IPS-NIHi11 (cell line): ENCODE measurements at places on chromosomes 16 and 17.

DNA sequence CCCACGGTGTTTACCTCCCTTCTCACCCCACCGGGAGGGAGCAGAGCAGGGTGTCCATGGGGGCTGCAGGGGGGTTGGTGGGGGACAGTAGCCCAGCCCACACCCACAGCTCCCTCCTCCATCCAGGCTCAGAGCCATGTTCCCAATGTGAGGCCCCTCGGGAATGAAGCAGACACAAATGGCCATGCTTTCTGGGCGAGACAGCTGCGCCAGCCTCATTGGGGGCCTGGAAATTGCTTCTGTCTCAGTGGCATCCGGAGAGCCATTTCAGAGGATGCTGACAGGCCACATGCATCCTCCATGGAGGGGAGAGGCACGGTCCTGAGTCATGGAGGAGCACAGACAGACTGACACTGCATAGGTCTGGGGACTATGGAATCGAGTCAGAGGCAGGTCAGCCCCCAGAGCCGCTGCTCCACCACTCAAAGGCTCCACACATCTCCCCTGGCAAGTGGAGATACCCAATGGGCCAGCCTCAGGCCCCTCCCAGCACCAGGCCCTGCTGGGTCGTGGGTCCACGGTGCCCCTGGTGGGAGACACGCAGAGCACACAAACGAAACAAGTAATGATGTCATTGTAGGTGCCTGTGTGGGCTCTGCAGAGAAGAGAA lies 59.6 kb upstream of the ENPP7 start:
- peak; percentile 58 for DNase-seq

GRCh38 chr17:27457731-27458523 lies 1.7 kb downstream of the KSR1 start:
- DNase-seq = no peak

DNA sequence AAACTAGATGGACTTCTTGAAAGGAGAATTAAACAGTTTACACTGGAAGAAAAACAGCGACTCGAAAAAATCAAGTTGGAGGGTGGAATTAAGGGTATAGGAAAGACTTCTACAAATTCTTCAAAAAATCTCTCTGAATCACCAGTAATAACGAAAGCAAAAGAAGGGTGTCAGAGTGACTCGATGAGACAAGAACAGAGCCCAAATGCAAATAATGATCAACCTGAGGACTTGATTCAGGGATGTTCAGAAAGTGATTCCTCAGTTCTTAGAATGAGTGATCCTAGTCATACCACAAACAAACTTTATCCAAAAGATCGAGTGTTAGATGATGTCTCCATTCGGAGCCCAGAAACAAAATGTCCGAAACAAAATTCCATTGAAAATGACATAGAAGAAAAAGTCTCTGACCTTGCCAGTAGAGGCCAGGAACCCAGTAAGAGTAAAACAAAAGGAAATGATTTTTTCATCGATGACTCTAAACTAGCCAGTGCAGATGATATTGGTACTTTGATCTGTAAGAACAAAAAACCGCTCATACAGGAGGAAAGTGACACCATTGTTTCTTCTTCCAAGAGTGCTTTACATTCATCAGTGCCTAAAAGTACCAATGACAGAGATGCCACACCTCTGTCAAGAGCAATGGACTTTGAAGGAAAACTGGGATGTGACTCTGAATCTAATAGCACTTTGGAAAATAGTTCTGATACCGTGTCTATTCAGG lies 85.0 kb downstream of the C17orf58 start:
- DNase-seq = no peak

DNA sequence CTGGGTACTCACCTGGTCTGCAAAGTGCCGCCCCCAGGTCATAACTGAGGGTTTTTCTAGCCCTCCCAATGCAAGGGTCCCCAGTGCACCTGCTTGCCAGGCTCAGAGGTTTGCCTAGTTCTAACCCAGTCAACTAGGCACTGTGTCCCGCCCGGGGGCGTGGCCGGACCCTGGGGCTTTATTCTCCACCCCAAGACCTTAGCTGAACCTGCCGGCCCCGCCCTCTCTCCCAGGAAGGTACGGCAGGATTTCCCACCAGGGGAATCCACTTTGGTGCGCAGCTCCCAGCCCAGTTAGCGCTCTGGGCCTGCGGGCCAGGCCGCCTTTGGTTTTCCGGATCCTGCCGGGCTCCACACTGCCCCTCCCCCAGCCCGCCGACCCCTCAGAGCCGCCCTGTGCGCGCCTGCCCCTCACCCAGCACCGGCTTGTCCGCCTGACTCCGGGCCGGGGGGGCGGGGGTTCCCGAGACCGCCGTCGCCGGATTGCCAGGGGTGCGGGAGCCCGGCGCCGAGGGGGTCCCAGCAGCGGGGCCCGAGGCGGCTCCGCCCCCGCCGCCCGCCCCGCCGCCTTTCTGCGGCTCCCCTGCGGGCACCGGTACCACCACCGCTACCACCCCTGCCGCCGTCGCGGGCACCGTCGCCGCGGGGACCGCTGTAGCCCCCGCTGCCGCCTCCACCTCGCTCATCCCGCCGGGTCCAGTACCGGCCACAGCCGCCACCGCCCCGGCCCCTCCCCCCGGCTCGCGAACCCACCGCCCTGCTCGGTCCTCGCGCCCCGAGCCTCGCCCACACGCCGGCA lies 424 bp downstream of the YBX2 start:
- DNase-seq = peak; percentile 80

GRCh38 chr16:70702624-70703023 lies 16.8 kb upstream of the MTSS2 start:
- DNase-seq = no peak

DNA sequence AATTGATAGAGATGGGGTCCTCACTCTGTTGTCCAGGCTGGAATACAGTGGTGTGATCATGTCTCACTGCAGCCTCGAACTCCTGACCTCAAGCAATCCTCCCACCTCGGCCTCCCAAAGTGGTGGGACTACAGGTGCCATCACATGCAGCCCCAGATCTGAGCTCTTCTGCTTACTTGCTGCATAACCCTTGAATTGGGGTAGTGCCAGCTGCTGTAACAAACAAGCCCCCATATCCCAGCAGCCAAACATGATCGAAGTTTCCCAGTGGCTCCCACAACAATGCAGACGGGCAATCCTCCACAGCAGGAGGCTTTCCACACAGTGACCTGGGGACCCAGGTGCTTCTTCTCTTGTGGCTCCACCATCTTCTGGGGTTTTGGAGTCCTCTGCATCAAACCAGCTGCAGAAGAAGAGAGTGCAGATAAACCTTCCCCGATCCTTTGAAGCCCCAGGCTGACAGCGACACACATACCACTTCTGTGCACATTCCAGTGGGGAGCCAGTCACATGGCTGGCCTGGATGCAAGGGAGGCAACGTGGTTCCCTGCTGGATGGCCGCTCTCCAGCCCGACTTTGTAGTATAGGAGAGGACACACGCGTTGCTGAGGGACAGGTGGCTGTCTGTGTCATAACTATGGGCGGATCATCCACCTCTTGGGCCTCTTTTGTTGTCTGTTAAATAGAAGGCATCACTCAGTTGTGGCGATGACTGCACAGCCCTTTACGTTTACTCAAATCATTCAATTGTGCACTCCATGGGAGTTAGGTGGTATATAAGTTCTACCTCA lies 16.7 kb downstream of the SBK1 start:
- DNase-seq = no peak

GRCh38 chr17:74943808-74944522 lies 8.3 kb downstream of the OTOP3 start:
- no peak for DNase-seq

DNA sequence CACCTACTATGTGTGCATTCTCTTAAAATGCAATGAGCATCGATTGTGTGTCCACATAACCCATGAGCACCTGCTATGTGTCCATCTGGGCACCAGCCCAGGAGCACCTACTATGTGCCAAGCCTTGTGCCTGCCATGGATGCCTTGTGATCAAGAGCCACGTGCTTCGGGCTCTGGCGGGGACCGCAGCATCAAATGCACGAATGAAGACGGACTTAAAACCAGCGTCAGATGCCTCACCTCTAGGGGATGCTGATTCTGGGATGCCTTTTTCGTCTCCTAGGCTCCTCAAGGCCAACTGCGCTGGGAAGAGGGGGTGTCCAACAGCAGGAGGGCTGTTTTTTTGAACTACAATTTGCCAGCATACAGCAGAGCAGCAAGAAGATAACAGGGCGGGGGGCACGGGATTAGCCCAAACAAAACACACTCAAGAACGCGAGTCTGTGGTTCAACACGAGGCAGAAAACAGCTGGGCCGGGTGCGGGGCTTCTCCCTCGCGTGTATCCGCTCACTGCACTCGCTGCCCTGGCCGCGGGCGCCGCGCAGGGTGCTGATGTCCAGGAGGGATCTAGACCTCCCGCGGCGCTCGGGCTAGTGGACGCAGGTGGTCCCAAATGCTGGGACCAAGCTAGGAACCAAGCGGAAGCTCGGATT lies 1.2 kb upstream of the GLIS2 start:
- DNase-seq = peak; percentile 23
